ELR (cell line): ENCODE measurements at places on chromosomes 3 and 15.

- no peak for DNase-seq
Observed at GRCh38 chr3:17315897-17316296, 426.5 kb downstream of the TBC1D5 start.

- DNase-seq, result no peak
Observed at GRCh38 chr15:77674327-77674726, 41.6 kb upstream of the LINGO1 start.

GRCh38 chr3:52683611-52684010 lies 2.1 kb downstream of the PBRM1 start:
- DNase-seq, result no peak

- no peak for DNase-seq
Observed at GRCh38 chr3:195259154-195259474, 11.8 kb downstream of the XXYLT1 start.

DNA sequence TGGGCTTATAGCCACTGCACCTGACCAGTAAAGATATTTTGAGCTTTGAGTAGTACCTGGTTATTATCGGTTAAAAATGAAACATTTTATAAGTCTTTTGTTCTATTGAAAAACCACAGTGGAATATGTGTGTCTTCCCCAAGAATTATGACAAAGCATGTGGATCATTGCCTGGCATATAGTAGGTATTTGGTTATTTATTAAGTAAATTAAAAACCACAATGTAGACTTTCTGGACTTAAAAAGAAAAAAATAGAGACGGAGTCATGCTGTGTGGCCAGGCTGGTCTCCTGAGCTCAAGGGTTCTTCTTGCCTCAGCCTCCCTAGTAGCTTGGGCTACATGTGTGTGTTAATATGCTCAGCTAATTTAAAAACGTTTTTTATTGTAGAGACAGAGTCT lies 43.5 kb downstream of the UBE2E2 start:
- DNase-seq, result no peak

DNA sequence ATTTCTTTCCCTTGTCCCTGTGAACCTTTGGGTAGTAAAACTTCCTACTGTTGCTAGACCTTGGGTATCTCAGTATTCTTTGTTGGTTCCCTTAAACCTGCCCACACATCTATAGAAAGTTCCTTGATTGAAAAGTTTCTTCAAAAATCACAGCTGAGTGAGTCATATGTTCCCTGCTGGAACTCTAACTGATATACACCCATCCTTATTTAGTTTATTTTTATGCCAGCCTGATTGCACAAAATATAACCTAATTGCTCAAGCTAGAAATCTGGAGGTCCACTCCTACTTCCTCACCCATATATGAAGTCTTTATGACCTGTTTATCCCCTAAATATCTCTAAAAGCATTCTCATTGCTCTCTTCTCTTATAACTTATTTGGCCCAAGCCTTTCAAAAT lies 13.7 kb upstream of the GJD2 start:
- DNase-seq, result no peak

DNA sequence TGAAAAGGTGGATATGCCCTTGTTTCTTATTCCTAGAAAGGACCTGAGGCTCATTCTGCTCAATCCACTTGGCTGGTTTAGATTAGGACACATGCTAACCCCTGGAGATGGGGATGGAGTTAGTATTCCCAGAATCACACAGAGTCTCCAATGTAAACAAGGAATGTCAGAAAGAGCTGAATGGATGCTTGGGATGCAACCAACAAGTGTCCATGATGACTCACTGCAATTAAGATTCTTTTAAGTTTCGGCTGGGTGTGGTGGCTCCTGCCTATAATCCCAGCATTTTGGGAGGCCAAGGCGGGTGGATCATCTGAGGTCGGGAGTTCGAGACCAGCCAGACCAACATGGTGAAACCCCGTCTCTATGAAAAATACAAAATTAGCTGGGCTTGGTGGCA lies 315.5 kb upstream of the AZI2 start:
- DNase-seq, result no peak

DNA sequence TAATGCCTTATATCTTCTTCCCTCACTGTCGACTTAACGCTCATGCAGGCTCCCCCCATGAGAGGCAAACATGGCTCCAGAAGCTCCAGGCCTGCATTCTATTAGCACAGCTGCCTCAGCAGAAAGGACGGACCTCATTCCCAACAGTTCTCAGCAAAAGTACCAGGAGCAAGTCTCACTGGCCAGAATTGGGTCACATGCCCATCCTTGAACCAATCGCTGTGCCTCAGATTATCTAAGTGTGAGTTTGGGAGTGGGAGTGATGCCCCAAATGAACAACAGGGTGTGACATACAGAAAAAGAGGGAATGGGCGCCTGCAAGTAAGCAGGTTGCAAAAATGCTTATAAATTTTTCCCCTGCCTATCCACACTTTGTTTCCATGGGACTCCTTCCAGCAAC lies 4.3 kb upstream of the RAD18 start:
- DNase-seq, result no peak

- peak; percentile 22 for DNase-seq
Observed at GRCh38 chr15:60591496-60592370, 112.8 kb upstream of the ICE2 start.

- DNase-seq, result peak; percentile 46
Observed at GRCh38 chr15:69081310-69082004, 67.0 kb downstream of the NOX5 start.

- peak; percentile 93 for DNase-seq
Observed at GRCh38 chr3:133570139-133570936, 3.1 kb upstream of the CDV3 start.

DNA sequence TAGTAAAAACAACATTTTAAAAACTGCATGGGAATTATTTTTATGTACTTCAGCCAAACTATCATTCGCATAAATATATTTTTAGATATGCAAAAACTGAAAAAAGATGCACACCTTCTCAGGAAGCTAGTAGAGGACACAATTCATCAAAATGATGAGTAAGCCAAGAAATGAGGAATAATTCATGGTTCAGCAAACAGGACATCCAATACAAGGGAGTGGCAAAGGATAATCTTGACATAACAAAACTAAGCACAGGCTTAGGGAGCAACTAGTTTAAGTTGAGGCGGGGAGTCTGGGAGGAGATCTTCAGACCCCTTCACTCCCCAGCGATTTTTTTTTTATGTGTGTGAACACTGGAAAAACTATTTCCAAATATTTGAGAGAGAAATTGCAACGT lies 93.7 kb downstream of the ZNF280D start:
- no peak for DNase-seq

- DNase-seq, result no peak
Observed at GRCh38 chr3:180282386-180282785, 245.6 kb upstream of the PEX5L start.

DNA sequence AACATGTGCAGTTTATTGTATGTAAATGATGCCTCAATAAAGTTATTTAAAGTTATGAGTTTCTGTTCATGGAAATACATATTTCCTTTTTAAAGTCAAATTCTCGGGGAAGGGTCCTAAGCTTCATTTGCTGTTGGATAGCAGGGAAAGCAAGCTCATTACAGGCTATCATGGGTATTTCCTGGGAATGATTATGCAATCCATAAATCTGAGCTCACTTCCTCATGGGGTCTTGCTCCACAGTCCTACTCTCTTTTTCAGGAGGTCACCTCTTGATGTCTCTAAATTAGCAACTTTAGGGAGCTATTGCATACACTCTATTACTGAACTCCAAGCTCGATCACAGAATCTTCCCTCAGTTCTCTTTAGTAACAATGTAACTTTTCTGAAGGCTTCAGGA lies 69.9 kb upstream of the TP63 start:
- no peak for DNase-seq

DNA sequence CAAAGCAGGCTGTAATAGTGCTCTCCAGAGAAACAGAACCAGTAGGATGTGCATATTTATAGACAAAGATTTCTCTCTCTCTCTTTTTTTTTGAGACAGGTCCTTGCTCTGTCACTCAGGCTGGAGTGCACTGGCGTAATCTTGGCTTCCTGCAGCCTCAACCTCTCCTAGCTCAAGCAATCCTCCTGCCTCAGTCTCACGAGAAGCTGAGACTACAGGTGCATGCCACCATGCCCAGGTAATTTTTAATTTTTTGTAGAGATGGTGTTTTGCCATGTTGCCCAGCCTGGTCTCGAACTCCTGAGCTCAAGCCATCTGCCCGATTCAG lies 67.1 kb upstream of the CHD2 start:
- no peak for DNase-seq

DNA sequence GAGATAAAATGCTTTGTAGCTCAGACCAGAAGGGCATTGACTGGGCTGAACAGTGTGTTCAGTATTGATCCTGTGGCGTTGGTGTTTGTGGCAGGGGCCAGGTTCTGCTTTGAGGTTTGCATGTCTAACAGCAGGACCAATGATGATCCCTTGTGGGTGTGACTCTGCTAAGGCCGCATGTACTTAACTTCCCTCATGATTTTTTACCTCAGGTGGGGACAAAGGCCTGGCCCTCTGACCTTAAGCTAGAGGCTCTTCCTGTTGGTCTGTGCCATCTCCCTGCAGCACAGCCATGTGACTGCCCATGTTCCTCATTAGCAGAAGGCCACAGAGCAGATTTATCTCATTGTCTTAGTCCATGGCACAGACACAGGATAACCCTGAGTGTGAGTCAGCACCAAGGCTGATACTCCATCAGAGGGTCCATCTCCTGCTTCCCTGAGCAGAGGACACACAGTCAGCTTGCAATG lies 34.3 kb upstream of the BSN start:
- no peak for DNase-seq

DNA sequence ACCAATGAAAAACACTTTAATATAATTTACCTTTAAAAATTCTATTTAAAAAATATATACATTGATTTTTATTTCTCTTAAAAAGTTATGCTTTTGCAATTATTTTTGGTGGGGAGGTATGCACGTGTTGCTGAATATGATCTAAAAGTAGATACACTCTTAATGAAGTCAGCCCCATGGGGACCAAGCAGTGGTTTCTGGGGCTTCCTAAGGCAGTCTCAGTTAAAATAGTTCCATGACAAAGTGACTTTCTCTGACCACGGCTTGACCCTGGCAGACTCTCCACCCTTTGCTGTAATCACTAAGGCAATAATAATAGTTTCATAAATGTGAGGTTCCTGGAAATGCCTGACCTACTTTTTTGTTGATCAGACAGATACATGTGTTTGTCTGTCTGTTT lies 50.4 kb downstream of the CCR4 start:
- no peak for DNase-seq

DNA sequence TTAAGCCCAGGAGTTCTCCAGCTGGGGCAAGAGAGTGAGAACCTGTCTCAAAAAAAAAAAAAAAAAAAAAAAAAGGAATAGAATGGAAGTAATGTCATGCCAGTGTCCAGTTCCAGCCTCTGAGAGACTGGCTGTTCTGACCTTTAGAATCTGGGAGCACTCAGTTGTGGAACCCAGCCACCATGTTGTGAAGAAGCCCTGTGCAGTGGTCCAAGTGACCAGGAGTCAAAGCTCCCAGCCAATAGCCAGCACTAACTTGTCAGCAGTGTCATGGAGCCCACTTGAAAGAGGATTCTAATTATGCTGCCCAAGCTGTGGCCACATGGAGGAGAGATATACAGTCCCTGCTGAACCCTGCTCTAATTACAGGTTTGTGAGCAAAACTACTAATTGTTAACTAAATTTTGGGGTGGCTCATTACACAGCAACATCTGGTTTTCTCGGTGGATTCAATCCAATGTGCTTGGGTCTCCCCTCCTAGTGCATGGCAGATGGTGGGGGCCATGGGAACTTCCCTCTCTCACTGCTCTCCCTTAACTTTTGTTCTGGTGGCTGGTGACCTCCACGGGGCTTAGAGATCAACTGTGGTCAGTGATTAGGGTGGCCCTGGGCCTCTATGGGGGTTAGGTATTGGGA lies 55.5 kb downstream of the CLEC3B start:
- DNase-seq, result no peak

- DNase-seq, result no peak
Observed at GRCh38 chr3:26108846-26109489, 319.1 kb downstream of the OXSM start.

- no peak for DNase-seq
Observed at GRCh38 chr3:131896285-131896684, 138.5 kb downstream of the CPNE4 start.

GRCh38 chr3:49273825-49274532 lies 3.1 kb downstream of the C3orf62 start:
- no peak for DNase-seq

DNA sequence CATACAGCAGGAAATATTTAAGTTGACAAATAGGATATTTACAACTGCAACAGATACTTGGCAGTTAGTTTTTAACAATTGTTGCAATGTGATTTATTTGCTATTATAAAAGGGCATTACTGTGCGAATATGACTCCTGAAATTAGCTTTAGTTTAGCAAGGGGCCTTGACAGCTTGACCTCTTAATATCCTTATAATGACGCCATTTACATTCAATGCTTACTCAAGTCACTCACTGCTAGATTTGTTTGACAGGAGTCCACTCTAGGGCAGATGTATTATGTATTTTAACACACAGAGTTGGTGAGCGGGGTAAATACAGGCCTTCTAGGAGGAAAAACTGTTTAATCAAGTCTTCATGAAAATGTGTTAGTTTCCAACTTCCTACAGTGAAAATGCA lies 58.1 kb upstream of the C15orf61 start:
- DNase-seq, result no peak

DNA sequence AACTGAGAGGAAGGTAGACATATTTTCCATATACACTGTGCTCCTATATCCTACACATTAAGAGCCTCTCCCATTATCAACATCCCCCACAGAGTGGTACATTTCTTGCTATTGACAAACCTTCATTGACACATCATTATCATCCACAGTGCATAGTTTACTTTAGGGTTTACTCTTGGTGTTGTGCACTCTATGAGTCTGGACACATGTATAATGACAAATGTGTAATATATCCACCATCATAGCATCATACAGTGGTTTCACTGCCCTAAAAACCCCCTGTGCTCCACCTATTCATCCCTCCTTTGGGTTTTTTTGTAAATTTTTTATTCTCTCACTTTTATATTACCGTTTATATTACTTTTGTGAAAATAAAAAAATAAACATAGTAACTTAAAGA lies 22.2 kb upstream of the CLDN18 start:
- no peak for DNase-seq

DNA sequence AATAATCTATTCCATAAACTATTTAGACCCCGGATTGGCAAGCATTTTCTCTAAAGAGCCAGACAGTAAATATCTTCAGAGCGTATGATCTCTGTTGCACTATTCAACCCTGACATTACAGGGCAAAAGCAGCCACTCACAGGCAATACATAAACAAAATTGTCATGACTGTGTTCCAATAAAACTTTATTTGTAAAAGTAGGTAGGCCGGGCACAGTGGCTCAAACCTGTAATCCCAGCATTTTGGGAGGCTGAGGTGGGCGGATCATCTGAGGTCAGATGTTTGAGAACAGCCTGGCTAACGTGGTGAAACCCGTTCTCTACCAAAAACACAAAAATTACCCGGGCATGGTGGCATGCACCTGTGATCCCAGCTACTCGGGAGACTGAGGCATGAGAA lies 66.5 kb downstream of the ADAMTS9 start:
- no peak for DNase-seq
